T-helper 1 cell treated with Interleukin-12 subunit alpha and Interleukin-12 subunit beta and Interleukin-4 antibody, amounts not matched to agents 30 ng/mL and 1 ng/mL, for 36 hours (primary cell): ENCODE measurements at places on chromosomes 16 and 17. TPM values are rescaled to one million over a fixed set of nuclear protein-coding genes. Genes with fewer than 3 reads are reported as not detected.

AHSP gene
- not detected in 2 replicates for total RNA-seq

GPR179 gene
- not detected in 2 replicates for total RNA-seq

PYCARD gene
- total RNA-seq, result 96.1 and 98.3 TPM in 2 replicates

MTMR4 gene
- 69.4 and 78.1 TPM in 2 replicates for total RNA-seq
